KG1 (cell line): ENCODE measurements at places on chromosomes 2 and 18.
A peak's percentile ranks its signal among the peaks of the same experiment; 100 is the strongest.

DNA sequence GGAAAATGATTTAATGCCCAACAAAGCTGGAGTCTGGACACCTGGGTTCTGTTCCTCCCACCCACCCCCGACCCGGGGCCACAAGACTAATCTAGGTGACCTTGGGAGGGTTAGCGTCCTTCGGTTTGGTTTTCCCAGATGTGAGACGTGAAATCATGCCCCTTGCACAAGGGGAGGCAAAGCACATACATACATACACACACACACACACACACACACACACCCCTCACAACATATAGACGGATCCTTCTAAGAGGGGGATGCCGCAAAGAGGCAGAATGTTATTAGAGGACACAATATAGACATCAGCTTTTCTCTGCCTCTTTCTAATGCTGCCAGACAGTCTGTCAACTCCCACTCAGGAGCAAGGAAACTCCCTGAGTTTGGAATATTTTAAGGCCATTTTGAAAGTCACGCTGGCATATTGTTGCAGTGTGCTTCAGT lies 616 bp upstream of the RBMS1 start:
- no peak for DNase-seq

GRCh38 chr2:197124639-197125390 lies 185.8 kb downstream of the ANKRD44 start:
- no peak for DNase-seq

GRCh38 chr2:171824086-171824485 lies 70.0 kb downstream of the SLC25A12 start:
- DNase-seq = no peak

DNA sequence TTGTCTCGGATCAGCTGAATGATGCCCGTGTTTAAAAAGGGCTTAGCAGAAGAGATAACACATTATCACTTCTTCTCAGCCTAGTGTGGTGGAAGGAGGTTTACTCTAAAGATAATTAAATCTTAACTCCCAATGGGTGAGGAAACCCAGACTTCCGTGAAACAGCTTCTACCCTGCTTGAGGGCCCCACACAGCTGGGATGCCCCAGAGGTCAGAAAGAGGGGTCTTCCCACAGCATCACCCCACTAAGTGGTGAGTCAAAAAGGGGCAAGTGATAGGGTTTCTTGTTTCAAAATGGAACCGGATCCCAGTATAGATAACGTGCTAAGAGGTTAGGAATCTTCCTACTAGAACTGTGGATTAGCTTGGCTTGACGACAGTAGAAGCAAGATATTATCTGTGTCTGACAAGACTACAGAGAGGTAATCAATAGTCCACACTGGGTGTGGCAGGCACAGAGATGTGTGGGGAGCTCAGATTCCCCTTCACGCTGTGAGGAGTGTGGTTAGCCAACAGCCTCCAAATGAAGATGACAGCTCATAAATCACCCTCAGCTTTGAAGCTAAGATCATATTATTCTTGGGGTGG lies 129.6 kb upstream of the COPS8 start:
- no peak for DNase-seq

- DNase-seq = no peak
Observed at GRCh38 chr2:85525567-85525966, 13.4 kb upstream of the MAT2A start.

GRCh38 chr2:230912046-230912445 lies 13.0 kb downstream of the GPR55 start:
- DNase-seq = no peak

DNA sequence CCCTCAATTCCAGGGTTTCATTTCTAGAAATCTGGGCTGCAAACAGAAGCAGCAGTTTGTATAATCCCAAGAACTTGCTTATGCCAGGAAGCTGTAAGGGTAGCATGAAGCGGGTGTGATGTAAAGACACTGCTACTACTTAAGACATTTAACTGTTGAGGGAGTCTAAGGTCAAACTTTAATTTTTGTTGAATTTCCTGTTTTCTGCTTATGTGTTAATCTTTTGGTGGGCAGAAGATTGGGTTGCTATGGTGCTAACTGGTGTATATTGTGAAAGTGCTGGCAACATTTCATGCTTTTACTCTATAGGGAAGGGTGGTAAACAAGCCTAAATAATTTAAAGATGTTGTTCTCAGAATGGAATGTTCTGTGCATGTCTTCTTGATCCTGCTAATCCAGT lies 2.7 kb downstream of the NCOA1 start:
- no peak for DNase-seq

GRCh38 chr2:75324141-75324540 lies 124.8 kb upstream of the TACR1 start:
- DNase-seq = no peak

DNA sequence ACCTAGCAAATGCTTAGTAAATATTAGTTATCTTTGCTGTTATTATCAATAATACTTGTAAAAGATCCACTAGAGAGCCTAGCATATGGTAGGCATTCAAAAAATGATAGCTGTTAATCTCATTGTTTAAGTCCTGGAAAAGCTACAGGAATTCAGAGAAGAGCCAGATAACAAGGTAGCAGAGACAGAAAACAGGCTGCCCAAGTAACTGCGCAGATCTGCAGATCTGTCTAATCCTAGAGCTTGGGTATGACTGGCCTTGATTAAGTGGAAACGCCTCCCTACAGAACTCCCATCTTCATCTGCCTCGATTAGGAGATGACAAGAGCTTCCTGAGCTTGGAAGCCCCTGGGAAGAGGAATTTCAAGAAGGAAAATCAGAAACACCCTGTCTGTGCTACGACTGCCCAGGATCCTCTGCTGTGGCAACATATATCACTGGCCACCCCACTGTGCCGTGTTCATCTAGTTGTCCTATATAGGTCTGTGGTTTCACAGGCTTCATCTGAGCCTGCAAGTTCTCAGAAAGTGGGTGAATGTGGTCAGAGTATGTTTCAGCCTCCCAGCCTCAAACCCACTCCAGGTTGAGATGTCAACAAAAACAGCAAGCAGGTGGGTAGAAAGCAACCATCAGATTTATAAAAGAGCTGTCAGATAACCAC lies 151.5 kb upstream of the PKDCC start:
- no peak for DNase-seq

GRCh38 chr2:190277234-190278112 lies 42.2 kb downstream of the HIBCH start:
- peak; percentile 3 for DNase-seq

DNA sequence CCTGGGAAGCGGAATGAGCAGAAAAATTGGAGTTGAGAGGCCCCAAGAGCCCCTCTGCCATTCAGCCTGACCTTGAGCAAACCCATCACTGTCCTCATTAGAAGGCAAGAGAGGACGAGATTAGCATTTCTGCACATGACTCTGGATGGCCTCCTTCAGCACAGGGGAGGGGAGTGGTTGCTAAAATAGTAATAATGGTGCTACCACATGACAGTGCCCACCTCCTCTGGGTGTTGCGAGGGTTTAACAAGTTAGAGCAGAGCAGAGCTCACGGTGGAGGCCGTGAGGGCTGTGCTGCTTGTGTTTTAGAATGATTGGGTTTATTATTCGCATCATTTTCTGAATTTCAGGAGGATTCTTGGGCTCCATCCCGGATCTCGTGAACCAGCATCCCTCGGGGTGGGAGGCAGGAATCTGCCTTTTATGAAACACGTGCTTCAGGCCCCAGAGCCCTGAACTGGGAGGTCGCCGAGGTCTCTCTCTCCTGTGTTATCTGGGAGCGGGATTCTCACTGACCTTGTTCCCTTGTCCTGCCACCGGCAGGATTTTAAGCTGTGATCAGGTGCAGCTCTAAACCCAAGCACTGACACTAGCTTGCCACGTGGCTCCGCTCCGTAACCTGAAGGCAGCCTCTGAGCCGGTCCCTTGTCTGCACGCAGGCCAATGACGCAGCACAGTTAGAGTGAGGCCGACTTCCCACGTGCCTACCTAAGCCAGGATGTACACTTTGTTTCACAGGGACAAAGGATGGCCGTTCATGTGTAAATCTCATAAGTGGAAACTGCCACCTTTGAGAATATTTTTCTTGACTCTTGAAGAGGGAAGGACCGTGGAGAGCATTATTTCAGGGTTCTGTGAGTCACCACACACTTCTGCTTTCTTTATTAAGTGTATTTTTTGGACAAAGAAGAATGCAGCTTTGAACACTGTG lies 142.3 kb downstream of the ACOXL start:
- DNase-seq = no peak

- DNase-seq = no peak
Observed at GRCh38 chr2:101277111-101277510, 24.4 kb downstream of the CNOT11 start.

DNA sequence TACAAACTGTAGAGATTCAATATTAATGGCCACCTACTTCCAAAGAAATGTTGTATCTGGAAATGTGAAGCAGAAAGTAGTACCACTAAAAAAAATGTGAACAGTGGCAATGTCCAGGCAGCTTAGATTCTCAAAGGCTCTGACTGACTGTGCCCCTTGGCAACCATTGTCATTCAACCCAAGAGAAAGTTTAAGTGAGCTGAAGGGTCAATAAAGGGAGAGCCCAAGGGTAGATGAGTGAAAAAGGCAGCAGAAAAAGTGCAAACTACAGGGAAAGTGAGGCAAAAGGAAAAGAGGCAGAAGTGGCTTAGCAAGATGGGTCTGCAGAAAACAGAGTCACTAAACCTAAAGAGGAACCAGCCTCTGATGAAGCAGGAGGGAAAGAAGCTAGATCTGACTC lies 802.9 kb downstream of the CPS1 start:
- DNase-seq = no peak

DNA sequence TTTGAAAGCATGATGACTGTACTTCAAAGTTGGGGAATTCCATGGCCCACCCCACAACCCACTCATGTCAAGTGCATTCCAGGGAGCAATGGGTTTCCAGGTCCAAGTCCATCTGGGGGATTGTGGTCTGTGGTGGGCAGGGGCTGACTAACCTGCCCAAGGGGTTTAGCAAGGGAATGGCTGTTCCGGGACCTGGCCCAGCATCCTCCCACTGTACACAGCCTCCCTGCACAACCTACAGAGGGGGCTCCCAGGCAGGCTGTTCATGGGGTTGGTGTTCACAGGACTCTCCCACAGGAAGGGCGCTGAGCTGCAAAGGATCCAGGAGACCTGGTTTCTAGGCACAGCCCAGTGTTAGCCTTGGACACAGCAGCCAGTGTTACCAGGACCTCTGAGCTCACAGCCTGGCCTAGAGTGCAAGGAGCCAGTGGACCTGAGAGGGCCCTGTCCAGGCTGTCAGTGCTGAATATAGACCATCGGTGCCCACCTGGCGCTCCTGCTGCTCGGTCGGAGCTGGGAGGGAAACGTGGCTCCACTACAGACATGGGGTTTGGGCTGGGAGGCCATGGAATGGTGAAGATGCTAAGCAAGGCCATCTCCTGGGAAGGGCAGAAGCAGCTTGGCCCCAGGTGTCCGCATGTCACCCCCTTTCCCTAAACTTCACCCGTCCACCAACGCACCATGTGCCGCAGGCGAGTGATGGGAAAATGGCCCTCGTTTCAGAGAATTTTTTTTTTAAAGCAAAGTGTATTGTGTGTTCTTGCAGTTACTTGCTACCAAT lies 317.2 kb downstream of the GBX2 start:
- no peak for DNase-seq

DNA sequence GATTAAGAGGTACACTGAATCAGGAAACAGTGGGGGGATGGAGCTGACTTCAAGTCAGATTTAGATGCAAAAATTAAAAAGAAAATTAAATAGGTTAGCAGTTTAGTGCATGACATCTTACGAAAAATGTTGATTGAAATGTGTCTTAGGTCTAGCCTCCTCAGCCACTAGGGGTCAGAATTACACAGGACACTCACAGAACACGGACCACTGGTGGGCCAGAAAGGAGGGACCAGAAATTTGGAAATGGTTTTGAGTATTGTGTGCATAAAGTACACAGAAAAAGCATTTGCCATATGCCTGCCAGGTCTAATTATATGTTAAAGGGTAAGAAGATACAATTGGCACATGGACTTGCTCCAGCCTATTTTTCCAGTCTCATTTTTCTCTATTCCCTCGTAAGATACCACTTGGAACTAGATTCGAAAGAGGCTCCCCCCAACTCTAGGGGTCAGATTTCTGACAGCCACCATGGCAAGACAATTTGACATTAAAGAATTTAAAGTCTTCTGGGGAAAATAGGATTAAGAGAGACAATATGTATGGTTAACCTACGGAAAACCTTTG lies 550.2 kb upstream of the SETBP1 start:
- peak; percentile 10 for DNase-seq

DNA sequence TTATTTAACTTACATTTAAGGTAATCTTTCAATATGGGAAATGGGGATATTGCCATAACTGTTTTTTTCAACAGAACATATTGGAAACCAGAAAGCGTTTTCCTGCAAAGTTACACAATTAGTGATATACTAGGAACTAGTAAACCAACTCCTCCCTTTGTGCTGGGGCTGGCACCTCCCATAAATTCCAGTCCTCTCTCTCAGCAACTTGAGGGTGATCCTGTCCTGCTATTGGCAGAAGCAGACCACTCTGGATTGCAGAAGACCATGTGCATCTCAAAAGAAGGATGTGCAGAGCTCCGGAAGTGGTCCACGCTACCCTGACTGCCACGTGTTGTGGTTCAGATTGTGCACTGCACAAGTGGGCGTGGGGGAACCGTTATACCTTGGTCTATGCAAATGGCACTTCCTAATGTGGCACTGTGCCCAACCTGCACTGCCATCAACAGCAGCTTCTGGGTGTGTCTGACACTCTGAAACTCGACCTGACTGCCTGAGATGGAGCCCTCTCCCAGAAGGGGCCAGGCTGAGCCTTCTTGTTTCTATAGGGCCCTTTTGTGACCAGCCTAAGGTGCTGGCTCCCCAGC lies 219.2 kb downstream of the ZNF516 start:
- DNase-seq = no peak

GRCh38 chr2:157843081-157843480 lies 33.0 kb downstream of the ACVR1 start:
- no peak for DNase-seq

DNA sequence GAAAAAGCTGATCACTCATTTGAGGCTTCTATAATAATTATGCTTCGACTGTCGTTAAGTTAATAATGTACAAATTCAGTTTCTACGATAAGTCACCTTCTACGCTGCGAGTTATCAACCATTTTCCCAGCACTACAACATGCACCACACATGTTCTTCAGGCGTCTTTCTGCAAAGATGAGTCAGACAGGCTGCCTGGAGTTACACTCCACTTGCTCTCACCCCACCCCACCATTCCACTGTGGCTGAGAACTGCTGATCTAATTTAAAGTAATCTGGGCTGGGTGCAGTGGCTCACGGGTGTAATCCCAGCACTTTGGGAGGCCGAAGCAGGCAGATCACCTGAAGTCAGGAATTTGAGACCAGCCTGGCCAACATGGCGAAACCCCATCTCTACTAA lies 218.6 kb downstream of the DYM start:
- no peak for DNase-seq

- DNase-seq = no peak
Observed at GRCh38 chr2:172273910-172274571, 153.3 kb upstream of the ITGA6 start.

- no peak for DNase-seq
Observed at GRCh38 chr2:101775092-101775491, 77.6 kb downstream of the MAP4K4 start.

- DNase-seq = peak; percentile 76
Observed at GRCh38 chr2:167212014-167212648, 323.9 kb downstream of the XIRP2 start.
